ENCODE measurements at places on chromosomes 11 and 22.

GRCh38 chr22:33220476-33221080 is 162.4 kb upstream of the SYN3 start:
- no peak for DNase-seq

DNA sequence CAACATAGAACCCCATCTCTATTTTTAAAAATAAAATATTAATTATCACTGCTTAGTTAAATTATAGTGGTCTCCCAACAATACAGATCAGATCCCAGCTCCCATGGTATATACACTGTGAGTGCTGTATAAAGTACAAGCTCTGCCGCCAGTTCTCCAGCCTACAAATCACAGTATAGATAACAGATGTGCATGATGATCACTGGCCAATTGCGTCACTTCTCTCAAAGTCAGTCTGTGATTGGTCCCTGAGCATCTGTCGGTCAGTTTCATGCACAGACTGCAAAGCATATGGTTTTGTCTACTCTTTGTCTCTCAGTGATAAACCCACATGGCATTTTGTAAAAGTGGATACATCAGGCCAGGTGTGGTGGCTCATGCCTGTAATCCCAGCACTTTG is 15.7 kb downstream of the PPARA start:
- no peak for DNase-seq

GRCh38 chr22:37511395-37512104 is 7.7 kb downstream of the CARD10 start:
- DNase-seq: no peak

- no peak for DNase-seq
Measured at GRCh38 chr11:114310095-114310494, 13.9 kb downstream of the NNMT start.

DNA sequence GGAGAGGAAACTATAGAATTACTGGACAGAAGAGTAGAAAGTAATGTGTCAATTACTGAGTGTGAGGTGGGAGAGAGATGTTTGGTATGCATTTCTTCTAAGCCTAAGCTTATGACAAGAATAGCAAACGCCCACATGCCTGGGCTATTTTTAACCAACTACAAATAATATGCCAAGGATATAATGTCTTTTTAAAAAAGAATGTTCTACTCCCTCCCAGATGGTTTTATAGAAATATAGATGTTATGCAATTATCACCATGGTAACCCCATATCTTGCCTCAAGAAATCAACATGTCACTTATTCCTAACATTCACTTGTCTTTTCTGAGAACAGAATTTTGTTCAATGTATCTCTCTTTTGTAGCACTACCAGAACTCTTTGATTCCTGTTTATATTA is 996.7 kb upstream of the CHORDC1 start:
- peak; percentile 23 for DNase-seq

DNA sequence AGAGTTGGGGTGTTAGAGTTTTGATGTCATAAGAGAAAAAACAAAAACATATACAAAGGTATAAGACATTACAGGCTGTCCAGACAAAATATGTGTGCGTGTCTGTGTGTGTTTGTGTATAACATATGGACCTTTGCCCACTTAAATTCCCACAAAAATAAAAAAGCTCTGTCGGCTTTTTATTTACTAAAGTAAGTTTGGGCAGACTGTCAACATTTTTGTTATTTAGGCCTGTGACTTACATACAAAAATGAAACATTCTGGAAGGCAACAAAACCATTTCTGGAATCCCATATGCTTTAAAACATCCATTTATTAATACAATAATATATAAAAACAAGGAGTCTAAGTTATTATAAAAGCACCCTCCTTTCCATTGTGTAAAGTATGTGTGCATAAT is 960.1 kb upstream of the FAT3 start:
- no peak for DNase-seq

DNA sequence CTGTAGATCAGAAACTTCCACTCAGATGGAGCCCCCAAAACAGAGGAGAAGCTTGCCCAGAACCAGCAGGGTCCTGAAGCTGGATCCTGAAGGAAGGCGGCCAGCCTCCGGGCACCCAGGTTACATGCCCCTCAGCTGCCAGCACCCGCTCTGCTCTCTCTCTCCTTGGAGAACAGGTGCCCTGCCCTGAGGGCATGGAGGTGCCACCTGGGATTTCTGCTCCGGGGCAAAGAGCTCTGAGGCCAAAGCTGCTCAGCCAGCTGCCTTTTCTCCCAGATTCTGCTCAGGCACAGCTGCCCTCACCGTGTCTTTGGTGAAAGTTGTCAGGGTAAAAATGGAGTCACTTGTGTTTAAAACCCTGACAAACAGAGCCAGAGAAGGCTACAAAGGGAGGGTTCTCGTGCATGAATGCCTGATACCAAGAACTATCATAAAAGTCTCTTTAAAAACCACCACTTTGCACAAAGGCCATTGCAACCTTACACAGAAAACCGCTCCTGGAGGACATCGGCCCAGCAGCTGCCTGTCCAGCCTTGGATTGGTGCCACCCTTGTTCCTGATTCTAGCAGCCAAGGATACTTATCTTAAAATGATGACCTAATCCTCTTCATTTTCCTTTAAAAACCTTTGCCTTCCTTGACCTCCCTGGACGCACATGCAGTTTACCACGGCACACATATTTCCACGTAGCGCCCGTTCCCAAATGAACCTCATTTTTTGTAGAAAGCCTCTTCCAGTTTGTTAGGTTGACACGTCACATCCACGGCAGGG is 140.0 kb downstream of the CACNA1I start:
- no peak for DNase-seq

DNA sequence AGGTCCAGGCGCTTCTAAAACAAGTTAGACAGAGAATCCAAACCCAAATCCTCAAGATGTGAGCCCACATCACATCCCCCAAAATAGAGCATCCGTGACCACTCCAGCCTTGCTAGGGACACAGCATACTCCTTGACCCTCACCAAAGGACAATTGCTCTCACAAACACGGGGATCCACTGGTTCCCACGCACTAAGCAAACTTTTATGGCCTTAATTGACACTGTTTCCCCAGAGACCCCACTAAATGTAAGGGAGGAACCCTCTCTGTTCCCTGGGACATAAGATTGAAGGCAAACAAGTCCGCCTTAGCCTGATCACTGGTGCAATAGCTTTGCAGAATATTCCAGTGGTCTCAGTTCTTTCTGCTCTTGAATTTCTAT is 20.1 kb downstream of the ZNF74 start:
- DNase-seq: no peak

- no peak for DNase-seq
Measured at GRCh38 chr22:37336579-37336978, 54.3 kb downstream of the CYTH4 start.

- DNase-seq: peak; percentile 9
Measured at GRCh38 chr11:46808799-46809431, 37.2 kb downstream of the CKAP5 start.

DNA sequence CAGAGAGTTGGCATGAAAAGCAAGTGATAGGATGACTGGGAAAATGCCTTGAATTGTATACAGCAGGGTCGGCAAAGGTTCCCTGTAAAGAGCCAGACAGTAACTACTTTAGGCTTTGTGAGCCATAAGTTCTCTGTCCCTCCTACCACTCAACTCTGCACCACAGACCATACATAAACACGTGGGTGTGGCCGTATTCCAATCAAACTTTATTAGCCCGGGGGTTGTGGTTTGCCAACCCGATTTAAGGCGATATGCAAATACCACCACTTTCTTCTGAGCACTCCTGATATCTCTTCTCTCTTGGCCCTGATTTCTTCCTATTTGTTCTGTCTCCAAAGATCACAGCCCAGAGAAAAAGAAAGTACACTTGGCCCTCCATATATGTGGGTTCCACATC is 87.5 kb downstream of the MN1 start:
- no peak for DNase-seq

GRCh38 chr22:36467946-36468345 is 13.5 kb downstream of the TXN2 start:
- DNase-seq: peak; percentile 77

- DNase-seq: no peak
Measured at GRCh38 chr11:108221911-108222573, 396 bp downstream of the NPAT start.

- DNase-seq: no peak
Measured at GRCh38 chr11:120121336-120121735, 16.6 kb downstream of the TRIM29 start.

DNA sequence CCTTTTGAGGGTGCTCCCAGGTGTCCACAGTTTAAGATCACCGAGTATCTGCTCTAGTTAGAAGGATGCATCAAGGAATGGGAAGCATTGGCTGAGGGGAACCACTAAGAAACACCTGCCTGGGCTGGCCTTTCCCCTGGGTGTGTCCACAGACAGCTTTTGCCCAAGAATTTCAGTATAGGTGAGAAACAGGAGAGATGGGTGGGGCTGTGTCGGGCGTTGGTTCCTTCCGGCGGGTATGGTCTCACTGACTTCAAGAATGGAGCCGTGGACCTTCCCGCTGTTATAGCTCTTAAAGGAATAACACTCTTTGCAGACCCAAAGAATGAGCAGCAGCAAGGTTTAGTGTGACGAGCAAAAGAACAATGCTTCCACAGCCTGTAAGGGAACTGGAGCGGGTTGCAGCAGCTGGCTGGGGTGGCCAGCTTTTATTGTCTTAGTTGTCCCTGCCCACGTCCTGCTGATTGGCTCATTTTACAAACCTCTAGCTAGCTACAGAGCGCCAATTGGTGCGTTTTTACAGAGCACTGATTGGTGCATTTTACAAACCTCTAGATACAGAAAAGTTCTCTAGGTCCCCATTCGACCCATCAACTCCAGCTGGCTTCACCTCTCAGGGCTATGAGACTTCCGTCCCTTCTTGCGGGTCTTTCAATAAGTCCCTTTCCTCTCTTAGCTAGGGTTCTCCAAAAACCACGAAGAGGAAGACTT is 2.4 kb downstream of the FADS1 start:
- no peak for DNase-seq

GRCh38 chr11:61746442-61747191 is 5.8 kb upstream of the MYRF start:
- no peak for DNase-seq

DNA sequence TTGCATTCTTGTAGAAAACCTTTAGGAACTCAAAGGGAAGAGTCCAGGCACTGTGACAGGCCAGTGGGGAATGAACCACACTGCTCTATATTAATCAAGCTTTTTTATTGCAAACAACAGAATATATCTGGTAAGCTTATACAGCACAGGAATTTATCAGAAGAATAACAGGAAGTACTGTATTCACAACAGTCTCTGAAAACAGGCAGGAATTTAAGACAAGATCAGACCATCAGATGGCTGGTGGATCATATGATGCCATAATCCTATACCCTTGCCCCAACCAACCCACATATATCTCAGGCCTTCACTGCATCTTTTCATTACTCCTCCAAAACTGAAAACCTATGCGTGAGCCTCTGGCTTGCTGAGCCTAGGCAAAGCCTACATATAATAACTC is 1.0 kb upstream of the HTATIP2 start:
- DNase-seq: no peak

DNA sequence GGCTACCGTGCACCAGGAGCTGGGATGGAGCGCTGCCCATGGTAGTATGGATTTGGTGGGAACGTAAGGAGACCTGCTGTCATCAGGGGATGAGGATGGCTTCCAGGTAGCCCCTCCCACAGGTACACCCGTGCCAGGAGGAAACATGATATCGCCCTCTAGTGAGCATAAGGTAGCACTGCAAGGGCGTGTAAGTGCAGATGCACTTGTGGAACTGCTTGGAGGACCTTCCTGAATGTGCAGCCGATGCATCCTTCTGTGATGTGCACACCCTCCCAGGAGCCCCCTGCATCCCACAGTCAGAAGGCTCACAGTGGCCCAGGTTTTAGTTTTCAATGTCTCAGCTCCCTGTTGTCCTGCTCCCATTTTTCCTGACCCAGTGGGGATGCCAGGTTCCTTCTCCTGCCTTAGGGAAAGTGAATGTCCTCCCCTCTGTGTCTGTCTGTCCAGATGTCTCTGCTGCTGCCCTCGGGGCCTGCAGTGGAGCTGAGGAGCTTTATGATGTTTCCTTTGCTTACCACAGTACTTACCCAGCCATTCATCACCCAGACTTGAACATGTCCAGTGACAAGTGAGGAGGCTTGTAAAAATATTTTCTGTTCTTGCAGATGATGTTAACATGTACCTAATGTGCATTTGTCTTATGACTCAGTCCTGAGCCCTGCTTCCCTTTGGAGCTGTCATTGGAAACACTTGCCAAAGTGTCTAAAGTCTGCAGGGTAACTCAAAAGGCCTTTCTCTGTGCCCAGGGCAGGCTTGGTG is 49.2 kb downstream of the DBX1 start:
- DNase-seq: peak; percentile 83

Measured in AG04449 (cell line).